ENCODE measurements at places on chromosomes 5 and 9.

DNA sequence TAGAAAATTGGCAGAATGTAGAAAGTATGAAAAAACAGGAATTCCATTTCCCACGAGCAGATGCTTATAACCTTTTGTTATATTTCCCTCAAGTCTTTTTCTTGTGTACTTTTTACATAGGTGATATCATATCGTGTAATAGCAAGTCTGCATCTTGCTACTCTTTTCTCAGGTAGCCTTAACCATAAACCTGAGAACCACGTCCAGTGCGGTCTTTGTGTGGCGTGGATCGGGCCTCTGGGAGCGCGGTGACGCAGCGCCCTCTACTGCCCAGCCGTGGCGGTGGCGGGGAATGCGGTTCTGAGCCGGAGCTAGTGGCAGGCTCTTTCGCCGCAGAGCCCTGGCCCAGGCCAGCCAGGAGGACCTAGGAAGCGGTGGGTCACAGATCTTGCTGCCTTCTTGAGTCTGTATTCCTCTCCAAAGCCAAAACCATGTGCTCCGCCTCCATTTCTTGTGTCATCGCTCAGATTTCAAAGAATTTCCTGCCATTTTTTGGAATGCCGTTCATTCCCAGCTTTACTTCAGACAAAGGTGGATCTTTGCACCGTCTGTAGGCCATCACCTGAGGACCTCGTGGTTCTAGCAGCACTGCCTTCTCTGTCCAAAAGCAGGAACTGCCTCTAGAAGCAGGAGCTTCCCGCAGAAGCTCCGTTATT is 71.9 kb downstream of the MVB12B start:
- no peak for DNase-seq

DNA sequence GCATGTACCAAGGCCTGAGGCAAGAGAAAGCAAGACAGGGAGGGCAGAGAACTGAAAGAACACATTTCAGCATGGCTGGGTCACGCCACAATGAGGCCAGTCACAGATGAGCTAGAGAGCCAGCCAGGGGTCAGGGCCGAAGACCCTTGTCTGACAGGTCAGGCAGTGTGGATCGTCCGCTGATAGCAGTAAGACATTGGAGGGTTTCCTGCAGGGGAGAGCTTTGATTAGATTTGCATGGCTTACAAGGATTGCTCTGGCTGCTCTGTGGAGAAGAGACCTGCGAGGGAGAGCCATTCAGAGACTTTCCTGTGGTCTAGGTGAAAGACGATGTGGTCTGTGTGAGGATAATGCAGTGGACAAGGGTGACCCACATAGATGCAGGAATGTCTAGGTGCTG is 93.1 kb downstream of the RALGPS1 start:
- DNase-seq = no peak

DNA sequence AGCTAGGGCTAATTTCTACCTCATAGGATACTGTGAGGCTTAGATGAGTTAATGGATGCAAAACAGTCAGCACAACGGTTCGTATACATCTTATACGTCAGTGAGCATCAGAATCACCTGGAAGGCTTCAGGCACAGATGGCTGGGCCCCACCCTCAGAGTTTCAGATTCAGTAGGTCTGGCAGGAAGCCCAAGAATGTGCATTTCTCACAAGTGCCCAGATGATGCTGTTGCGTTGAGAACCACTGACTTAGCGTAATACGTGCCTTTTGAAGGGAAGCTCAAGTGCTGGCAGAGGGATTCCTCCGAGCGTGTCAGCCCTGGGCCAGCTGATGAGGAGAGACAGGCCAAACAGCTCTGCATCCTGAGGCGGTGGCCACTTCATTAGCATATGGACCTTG is 117.1 kb upstream of the WWC1 start:
- DNase-seq = no peak

- no peak for DNase-seq
These were observed 44.2 kb upstream of the MAST4 start for GRCh38 chr5:66551945-66552344.

DNA sequence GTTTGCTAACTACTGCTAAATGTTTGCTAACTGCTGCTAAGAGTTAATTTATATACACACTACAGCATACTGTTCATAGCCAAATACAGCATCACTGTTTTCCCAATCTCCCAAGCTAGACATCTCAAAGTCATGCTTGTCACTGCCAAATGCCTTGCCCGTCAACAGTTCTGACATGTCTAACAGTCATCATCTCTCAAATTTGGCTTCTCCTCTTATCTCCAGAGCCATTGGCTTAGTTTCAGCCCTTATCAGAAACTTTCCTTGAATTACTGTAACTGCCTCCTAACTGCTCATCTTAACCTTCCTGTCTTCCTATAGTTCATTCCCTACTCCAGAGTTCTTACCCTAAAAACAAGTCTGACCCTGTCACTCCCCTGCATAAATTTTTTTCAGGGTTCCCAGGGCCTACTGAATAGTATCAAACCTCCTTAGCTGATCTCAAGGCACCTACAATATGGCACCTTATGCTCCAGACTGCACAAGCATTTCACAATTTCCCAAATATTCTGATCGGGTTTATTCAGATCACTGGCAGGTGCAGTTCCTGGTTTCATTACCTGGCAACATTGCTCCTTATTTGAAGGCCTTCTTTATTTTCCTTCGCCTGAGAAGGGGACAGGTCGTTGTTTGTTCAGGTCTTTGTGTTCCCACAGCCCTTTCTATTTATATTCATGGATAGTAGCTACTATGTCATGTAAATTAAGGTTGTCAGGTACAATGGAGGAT is 55.9 kb upstream of the ANKRD55 start:
- DNase-seq = no peak

- DNase-seq = no peak
These were observed 2.3 kb downstream of the HAND1 start for GRCh38 chr5:154475591-154476353.

- DNase-seq = no peak
These were observed 52.9 kb downstream of the COMMD10 start for GRCh38 chr5:116137544-116138378.

DNA sequence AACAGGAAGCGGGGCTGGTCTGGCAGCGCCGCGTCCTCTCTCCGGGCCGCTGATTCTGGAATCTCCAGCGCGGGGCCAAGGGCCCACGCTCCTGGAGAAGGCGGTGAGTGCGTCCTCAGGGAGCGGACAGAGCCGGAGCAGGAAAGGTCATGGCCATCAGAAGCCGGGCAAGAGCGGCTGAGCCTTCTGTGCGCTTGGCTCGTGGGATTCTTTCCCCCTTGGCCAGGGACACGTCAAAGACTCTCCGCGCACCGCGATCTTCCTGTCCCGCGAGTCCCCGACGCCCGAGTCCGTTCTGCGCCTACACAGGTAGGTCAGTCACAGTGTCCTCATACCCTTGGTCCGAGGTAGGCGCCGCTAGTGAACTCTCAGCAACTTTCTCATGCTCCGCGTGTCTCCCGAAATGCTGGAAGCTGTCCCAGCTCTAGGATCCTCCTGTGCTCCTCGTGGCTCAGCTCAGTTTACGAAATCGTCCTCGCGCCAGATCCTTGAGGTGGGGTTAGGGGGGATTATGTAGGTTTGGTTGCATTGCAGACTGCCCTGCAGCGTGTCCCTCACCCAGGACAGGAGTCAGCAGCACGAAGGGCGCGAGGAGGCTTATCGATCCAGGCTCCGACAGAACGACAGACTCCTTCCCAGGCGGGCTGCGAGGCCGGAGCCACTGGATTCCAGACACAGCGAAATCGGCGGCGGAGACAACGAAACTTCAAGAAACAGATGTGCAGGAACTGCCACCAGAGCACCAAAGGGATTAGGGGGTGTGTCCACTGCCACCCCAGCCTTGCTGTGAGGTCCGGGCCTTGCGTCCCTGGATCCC is 8.7 kb downstream of the LHX6 start:
- DNase-seq = no peak

DNA sequence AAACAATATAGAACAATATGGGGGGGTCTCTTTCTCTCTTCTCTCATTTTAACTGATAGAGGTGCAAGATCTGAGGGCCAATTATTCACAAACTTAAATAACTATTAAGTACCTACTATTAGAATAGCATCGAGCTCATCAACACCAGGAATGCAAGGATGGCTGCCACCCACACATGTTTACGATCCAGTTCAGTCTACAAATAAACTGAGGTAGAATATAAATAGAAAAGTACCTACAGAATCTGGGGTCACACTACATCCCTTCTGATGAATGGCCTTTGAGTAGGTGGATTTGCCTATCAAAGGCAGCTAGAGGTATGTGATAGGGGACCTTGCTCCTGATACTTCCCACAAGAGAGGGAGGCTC is 91.8 kb upstream of the ZNF366 start:
- no peak for DNase-seq

- no peak for DNase-seq
These were observed 9.6 kb downstream of the STK10 start for GRCh38 chr5:172178301-172178987.

DNA sequence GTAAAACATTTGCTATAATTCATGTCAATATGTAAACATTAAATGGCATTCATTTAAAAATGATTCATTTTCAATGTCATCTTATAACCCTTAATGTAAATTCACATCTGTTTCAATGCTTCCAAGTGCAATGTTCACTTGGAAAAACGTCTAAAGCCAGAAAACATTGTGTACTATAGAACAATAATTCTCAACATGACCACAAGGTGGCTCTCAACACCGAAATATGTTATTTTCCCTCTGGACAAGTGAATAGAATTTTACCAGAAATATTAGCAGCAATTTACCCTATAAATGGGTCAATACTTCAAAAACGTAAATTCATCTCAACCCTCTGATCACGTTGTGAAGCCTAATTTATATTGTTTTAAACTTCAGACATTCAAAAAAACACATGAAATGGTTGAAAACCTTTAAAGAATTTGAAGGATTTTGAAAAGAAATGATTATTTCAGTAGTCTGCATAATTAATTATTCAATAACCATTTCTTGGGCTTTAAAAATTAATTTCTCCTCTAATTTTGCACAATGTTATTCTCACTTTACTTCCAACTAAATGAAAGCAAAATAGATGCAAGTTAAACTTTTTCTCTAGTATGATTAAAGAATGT is 11.0 kb downstream of the CDH10 start:
- no peak for DNase-seq

- no peak for DNase-seq
These were observed 3.7 kb downstream of the HNRNPH1 start for GRCh38 chr5:179619776-179620175.

GRCh38 chr9:90301277-90301653 is 341.4 kb downstream of the DIRAS2 start:
- DNase-seq = no peak

DNA sequence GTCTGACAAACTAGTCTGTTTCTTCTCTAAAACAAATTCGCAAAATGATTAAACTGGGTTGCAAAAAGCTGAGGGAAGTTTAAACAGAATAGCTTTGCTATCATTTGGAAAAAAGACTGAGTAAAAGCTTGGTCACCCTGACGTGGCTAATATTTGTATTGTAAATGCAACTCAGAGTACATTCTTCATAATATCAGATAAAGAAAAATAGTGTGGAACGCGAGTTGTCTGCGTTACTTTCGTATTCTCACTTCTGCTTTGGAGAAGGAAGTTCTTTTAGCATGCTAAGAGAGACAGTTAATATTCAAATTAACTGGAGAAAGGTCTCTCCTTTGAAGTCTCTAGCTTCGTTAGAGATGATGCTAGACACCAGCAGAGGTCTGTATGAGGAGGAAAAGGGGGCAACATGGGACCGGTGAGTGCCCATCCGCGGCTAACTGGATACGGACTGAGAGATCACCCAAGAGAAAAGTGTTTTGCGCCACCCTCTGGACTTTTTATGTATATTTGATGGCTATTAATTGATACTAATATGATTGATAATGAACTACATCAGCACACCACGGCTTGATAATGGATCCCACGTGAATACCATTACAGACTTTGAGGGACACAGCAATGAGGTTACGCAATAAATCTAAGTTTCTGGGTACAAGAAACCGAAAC is 2.9 kb upstream of the CNTRL start:
- DNase-seq = no peak

GRCh38 chr5:96219580-96220281 is 213.3 kb downstream of the PCSK1 start:
- no peak for DNase-seq

- DNase-seq = no peak
These were observed 70.2 kb upstream of the ALDH1A1 start for GRCh38 chr9:73023025-73023541.

- DNase-seq = no peak
These were observed 193.3 kb downstream of the TMEM38B start for GRCh38 chr9:105887679-105888078.

GRCh38 chr9:15513335-15513734 is 2.6 kb upstream of the PSIP1 start:
- no peak for DNase-seq

- no peak for DNase-seq
These were observed 174.1 kb downstream of the KDM4C start for GRCh38 chr9:6931913-6932312.

DNA sequence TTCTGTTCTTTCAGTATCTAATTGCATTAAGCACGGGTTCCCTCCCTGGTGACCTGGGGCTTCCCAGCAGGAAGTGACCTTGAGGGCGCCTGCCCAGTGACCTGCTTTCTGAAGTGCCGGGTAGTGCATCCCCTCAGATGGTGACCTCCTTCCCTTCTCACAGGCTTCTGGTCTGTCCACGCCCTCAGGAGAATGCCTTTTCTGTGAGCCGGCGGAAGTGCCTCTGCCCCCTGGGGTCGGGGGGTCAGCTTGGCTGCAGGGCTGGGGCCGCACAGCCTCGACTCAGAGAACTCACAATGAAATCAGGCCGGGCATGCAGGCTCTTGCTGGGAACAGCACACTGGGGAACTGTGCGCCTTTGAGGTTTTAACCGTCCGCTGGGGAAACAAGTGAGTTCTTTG is 124.5 kb upstream of the PHYKPL start:
- DNase-seq = no peak

- no peak for DNase-seq
These were observed 37.0 kb upstream of the FGF1 start for GRCh38 chr5:142722896-142723295.

- no peak for DNase-seq
These were observed 173.4 kb upstream of the CDH12 start for GRCh38 chr5:23026252-23027170.

DNA sequence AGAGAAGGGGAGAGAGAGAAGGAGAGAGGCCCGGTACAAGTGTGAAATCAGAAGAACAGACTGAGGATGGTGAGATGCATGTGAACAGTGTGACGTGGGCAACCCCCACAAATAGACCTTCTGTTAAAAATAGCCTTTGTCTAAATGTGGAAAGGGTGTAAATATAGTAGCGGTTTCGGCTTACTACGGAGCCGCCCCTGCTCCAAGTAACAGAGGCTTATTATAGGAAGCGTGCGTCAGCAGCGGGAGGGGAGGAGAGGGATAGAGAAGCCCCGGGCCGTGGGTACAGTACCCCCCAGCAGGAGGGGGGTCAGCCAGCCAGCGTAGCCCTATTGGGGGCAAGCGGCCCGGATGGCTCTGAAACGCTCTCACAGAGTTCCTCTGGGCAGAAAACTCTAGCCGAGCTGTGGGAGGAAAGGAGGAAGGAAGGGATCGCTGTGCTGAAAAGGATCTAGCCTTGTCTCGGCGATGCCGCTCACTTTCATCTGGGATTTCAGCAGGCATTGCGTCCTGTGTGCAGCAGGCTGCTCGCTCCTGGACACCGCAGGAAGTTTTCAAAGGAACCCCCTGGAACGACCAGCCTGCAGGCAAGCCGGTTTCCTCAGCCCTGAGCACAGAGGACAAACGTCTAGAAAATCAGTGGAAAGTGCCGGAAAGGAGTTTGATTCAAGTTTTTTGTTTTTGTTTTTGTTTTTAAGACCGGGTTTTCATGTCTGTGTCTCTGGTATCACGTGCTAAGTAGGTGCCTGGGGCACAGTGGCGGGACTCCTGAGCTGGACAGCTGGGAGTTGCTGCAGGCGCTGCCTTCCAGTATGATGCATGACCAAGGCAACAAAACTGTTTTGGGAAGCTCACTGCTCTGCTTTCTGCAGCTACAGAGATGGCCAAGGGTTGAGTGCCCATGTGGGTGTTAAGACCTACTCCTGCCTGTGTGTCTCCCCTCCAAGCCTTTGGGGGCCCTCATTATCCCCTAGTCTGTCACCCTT is 146.6 kb downstream of the SEC61B start:
- no peak for DNase-seq

Measured in cortex of kidney (tissue), 1 donor.